Smooth muscle cell of the pulmonary artery (primary cell): ENCODE measurements at places on chromosomes 4 and X. TPM values are rescaled to one million over a fixed set of nuclear protein-coding genes. Genes with fewer than 3 reads are reported as not detected.

Gene CXXC4
- total RNA-seq, result not detected in 2 replicates

Gene ODAPH
- not detected in 2 replicates for total RNA-seq

Gene ENPEP
- total RNA-seq, result 0.43 and 4.7 TPM in 2 replicates

Gene SLC25A6
- total RNA-seq, result 200 and 212 TPM in 2 replicates

Gene XPNPEP2
- total RNA-seq, result 0.10 and 1.2 TPM in 2 replicates

Gene SFRP2
- total RNA-seq, result 0.13 TPM in 2 replicates

Gene PAGE4
- total RNA-seq, result not detected in 2 replicates

Gene FAM149A
- 3.1 and 3.6 TPM in 2 replicates for total RNA-seq

Gene BMP3
- 0.13 TPM in 2 replicates for total RNA-seq

Gene PAGE2
- not detected in 2 replicates for total RNA-seq

Gene TMPRSS11D
- total RNA-seq, result not detected in 2 replicates
